GDM1 (cell line): ENCODE measurements at places on chromosomes 6 and 20.

DNA sequence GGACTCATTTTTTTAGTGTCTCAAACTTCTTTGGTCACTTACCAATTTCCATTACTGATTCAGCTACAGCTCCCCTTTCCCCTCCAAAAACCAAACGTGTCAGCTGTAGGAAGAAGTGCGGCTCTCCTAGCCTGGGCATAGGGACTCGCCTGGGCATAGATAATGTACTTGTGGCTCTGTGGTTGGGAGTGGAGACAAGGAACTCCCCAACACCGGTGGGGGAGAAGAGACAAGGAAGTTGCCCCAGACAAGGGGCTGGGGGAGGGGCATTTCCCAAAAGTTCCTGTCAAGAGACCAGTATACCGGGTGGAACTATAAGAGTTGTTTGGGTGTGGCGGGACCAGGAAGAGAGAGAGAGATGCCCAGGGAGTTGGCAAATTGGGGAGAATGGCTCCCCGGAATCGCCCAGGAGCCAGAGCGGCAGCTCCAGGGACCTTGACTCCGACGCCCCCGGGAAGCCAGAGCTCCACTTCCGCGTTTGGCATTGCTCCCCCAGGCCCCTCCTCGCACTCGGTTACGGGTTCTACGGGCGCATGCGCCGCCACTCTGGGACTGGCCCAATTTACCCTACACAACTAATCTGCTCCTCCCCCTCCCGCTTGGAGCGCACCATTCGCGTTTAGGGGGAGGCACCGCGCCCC lies 871 bp upstream of the ZFAND3 start:
- peak; percentile 94 for DNase-seq

DNA sequence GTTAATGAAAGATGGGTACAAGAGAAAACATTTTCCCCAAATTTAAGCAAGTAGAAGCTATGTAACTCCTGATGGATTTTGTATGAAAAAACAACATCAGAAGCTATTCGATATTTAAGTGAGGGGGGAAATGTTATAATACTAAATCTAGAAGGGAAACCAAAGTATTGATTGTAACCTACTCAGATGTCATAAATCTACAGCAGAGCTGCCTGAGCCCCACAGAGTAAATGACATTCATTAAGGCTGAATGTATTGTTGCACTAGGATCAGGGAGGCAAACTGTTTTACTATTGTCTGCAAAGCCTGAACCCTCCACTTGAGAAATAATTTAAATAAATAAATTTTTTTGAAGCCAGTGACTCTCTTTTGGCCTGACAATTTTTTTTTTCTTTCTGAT lies 19.3 kb downstream of the ANKRD6 start:
- no peak for DNase-seq

- no peak for DNase-seq
These were observed 1373.5 kb downstream of the GRIK2 start for GRCh38 chr6:102766963-102767362.

GRCh38 chr20:60056407-60057122 lies 98.3 kb downstream of the CDH26 start:
- DNase-seq = no peak

DNA sequence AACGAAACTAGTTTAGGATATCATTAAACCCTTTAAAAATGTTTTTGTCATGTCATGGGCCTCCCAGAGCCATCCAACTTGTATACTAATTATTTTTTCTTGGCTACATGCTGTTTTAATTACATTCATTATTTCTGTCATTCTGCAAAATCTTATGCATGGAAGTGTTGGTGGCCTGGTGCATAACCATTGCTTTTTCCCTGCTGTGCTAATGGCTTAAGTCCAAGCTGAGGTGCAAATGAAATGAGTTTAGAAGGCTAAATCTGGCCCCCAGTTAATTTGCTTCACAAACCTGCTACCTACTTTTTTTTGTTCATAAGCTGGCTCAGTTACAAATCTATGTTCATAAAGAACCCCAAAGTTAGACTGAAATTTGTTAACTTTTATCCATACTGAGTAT lies 1249.9 kb downstream of the EPHA7 start:
- DNase-seq = no peak

DNA sequence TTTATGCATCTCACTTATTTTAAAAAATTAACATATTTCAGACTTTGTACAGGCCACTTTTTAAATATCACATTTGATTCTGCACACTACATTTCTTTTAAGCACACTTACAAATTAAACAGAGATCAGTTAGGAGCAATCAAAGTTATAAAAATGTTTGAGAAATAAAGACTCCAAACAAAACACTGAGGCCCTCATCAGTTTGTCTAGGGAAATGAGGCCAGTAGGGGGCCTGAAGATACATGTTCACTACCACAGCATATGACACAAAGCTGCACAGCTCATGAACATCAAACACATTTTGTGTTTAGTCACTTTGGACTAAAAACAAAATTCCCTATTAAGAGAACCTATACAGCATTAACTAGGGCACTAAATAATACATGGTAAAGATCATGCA lies 180.5 kb downstream of the PDE7B start:
- DNase-seq = no peak

- no peak for DNase-seq
These were observed 243.1 kb upstream of the RAB32 start for GRCh38 chr6:146300521-146300920.

DNA sequence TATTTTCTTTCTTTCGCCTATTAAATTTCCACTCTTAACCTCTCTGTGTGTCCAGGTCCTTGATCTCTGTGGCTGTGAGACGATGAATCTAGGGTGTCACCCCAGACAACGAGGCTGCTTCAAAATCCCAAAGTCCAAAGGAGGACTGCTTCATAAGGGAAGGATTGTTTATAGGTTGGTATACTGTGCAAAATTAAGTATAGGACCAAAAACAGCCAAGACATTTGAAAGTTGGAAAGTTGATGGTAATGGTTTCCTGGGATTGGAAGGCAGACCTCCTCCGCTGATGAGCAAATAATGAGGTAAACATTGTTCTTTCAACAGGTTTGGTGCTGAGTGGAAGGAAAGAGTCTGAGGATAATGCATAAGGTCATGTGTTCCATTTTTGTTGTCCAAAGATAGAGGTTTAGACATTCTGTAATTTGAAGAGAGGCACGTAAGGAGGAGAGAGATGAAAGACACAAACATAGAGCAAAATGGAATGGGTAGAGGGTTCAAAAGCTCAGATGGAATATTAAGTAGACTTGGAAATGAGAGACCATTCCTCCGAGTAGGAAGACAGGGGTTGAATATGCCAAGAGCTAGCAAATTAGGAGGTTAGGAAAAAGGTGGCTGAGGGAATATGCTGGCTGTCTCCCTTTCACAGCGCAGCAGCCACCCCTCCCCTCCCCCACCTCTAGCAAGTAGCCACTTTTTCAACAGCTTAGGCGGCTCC lies 24.8 kb downstream of the ZNF311 start:
- DNase-seq = no peak

- no peak for DNase-seq
These were observed 126.5 kb upstream of the HDGFL1 start for GRCh38 chr6:22442826-22443225.
